ENCODE measurements at places on chromosomes 16 and 17.

DNA sequence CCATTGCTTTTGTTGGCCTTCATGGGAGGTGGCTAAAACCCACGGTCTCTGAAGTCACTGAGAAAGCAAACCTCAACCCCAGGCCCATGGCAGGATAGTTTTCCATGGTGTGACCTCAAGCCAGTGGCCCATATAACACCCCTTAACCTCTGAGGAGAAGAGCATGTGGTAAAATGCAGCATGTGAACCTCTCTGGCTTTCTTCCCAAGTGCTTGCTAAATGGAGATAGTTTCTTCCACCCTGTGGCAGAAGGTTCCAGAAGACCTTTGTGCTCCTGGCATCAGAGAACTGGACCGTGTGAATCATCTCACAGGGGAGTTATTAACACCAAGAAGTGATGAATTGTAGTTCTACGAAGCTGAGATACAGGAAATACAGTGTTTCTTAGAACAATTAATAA lies 47.3 kb downstream of the MYOCD start:
- H3K36me3 ChIP-seq, result no peaks in the 10 kb centered on the region
- H3K27me3 ChIP-seq, result no peaks in the 10 kb centered on the region
- DNase-seq, result no peak
- no peak overlapping the region for H3K27ac ChIP-seq

DNA sequence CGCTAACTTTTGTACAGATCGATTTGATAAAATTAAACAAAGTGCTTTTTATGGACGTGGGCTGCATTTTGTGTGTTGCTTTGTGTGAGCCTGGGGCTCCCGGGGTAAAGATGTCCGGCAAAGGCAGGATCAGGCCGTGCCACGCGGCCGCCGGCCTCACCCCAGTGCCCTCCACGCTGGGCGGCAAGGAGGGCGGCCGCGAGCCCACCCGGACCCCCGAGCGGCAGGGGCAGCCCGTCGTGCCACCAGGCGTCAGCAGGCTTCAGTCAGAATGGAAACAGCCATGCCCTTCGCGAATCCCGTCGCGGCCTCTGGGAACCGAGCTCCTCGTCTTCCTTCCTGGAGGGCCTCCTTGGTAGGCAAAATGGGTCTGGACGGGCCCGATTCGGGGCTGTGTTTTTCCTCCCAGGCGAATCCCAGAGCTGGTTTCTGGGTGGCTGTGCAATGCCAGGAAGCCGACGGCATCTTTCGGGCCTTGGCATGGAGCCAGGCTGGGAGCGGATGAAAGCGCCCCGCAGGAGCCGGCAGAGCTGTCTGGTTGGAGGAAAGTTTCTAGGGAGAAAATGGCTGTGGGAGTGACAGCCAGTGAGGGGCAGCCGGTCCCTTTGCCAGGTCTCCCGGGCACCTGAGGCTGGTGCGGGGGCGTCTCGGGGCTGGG lies 5.5 kb downstream of the SOX8 start:
- no peak overlapping the region for H3K4me3 ChIP-seq
- no peak for DNase-seq
- H3K36me3 ChIP-seq, result no peaks in the 10 kb centered on the region
- peaks cover 16% of the 10 kb centered on the region for H3K4me1 ChIP-seq

DNA sequence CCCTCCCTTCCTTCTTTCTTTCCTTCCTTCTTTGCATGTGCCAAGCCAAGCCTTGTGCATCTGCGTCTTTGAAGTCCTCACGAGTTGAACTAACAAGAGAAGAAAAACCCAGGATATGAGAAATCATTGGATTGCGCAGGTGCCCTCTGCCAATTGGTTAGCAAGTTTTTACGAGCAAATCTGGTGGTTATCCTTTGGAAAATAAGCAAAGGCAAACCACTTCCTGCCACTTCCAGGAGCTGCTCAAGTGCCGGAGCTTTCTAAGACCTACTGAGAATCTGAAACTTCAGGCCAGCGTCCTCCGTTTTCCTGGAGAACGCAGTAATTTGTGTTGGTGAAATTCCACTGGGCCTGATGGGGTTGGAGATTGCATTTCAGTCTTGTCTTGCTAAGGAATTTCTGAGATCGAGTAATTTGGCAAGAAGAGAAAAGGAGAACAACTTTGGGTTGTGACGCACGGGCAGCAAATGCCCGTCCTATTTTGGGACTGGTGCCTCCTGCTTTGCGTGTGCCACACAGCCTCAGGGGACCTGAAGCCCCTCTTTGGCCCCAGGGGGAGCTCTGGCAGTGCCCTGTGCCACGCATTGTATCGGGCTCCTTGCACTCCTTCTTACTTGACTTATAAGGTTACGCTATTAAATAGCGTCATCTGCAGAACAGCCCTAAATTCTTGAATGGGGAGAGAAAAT lies 56.4 kb downstream of the CMIP start:
- H3K27ac ChIP-seq, result peak overlapping the region; percentile 81
- no peak for DNase-seq
- H3K27me3 ChIP-seq, result no peaks in the 10 kb centered on the region
- H3K36me3 ChIP-seq, result no peaks in the 10 kb centered on the region
- peaks cover 55% of the 10 kb centered on the region for H3K4me1 ChIP-seq

DNA sequence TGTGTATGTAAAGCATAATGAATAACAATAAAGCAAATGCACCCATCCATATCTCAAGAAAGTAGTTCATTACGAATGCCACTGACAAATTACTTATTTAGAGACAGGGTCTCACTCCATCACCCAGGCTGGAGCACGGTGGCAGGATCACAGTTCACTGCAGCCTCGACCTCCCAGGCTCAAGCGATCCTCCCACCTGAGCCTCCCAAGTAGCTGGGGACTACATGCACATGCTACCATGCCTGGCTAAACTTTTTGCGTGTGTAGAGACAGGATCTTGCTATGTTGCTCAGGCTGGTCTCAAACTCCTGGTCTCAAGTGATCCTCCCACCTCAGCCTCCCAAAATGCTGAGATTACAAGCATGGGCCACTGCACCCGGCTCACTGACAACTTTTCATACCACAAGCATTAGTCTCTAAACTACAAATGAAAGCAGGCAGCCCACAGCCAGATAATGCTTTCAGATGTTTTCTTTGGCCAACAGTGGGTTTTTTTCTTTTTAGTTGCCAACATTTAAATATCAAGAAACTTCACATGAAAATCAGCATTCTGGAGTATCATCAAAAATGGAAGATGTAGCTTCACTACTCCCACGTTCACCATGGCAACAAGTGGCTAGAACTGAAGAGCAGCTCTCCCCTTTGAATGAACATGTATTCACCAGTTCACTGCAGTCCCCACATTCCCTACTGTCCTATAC lies 7.7 kb downstream of the ARHGAP17 start:
- DNase-seq, result no peak
- peaks cover 78% of the 10 kb centered on the region for H3K4me1 ChIP-seq
- no peak overlapping the region for H3K27ac ChIP-seq
- no peaks in the 10 kb centered on the region for H3K27me3 ChIP-seq
- H3K4me3 ChIP-seq, result no peak overlapping the region

GRCh38 chr17:19945009-19945626 lies 32.5 kb downstream of the AKAP10 start:
- H3K27me3 ChIP-seq, result no peaks in the 10 kb centered on the region
- peaks cover 76% of the 10 kb centered on the region for H3K36me3 ChIP-seq

- H3K4me1 ChIP-seq, result peaks cover 3% of the 10 kb centered on the region
- H3K27ac ChIP-seq, result no peak overlapping the region
- no peaks in the 10 kb centered on the region for H3K36me3 ChIP-seq
- H3K4me3 ChIP-seq, result no peak overlapping the region
These were observed 84.8 kb upstream of the HNF1B start for GRCh38 chr17:37829592-37830123.

- H3K4me1 ChIP-seq, result no peaks in the 10 kb centered on the region
- no peak overlapping the region for H3K4me3 ChIP-seq
- H3K36me3 ChIP-seq, result no peaks in the 10 kb centered on the region
- no peaks in the 10 kb centered on the region for H3K27me3 ChIP-seq
- H3K27ac ChIP-seq, result no peak overlapping the region
These were observed 288.3 kb upstream of the TNRC6C start for GRCh38 chr17:77670173-77670572.

- peak overlapping the region; percentile 66 for H3K27ac ChIP-seq
- H3K36me3 ChIP-seq, result peaks cover 1% of the 10 kb centered on the region
- H3K4me3 ChIP-seq, result peak overlapping the region; percentile 61
These were observed 3.1 kb upstream of the ZNF764 start for GRCh38 chr16:30561089-30561816.

GRCh38 chr17:40705584-40705983 lies 2.0 kb upstream of the KRT24 start:
- no peak overlapping the region for H3K27ac ChIP-seq
- no peak overlapping the region for H3K4me3 ChIP-seq
- no peaks in the 10 kb centered on the region for H3K36me3 ChIP-seq
- H3K27me3 ChIP-seq, result no peaks in the 10 kb centered on the region
- H3K4me1 ChIP-seq, result peaks cover 5% of the 10 kb centered on the region
- no peak for DNase-seq

- H3K36me3 ChIP-seq, result peaks cover 15% of the 10 kb centered on the region
- peaks cover 26% of the 10 kb centered on the region for H3K4me1 ChIP-seq
- no peak for DNase-seq
- no peaks in the 10 kb centered on the region for H3K27me3 ChIP-seq
- peak within 1 kb of the TSS; percentile 95 for H3K27ac ChIP-seq
These were observed at the start of gene PPP4C for GRCh38 chr16:30075503-30076275. Gene PPP4C (plus strand): TSS chr16:30075994. CDS start chr16:30076378, 384 bp downstream.

DNA sequence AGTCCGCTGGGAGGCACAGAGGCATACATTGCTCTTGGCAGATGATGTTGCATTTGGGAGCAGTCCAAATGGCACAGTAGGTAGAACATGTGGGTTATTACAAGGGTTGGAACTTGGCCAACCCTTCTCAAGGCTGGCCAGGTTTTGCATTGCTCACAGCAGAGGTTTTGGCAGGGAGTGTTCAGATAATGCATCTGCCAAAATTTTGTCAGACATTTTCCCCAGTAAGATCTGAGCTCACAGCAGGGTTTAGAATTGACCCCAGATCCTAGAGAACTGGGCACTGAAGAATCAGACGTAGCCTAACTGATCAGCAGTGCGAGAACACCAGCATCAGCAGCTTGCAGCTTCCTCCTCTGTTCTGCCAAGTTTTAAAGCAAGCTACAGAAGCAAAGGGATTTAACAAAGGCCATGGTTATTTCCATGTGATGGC lies 468.8 kb upstream of the KIF2B start:
- no peak overlapping the region for H3K27ac ChIP-seq
- no peaks in the 10 kb centered on the region for H3K36me3 ChIP-seq
- H3K4me3 ChIP-seq, result no peak overlapping the region
- DNase-seq, result no peak

DNA sequence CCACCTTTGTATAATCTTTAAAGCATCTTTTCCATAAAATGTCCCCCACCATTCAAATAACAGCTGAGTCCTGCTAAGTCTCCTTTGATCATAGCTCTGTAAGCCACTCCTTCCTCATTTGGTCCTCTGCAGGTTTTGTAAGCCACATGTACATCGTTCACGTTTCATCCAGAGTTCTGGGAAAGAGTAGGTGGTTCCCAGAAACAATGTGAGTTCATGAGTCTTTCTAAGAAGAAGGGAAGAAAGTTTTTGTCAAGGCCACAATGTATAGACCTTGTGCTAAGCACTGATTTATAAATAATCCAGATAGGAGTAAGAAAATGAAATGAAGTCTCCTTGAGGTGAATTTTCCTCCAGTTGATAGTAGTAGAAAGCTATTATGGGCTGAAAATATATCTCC lies 8.7 kb upstream of the ANKS4B start:
- no peak overlapping the region for H3K27ac ChIP-seq
- H3K4me1 ChIP-seq, result no peaks in the 10 kb centered on the region
- peaks cover 72% of the 10 kb centered on the region for H3K27me3 ChIP-seq
- no peak overlapping the region for H3K4me3 ChIP-seq
- H3K36me3 ChIP-seq, result no peaks in the 10 kb centered on the region

GRCh38 chr17:33596899-33597298 lies 303.8 kb upstream of the ASIC2 start:
- no peak overlapping the region for H3K4me3 ChIP-seq
- H3K27ac ChIP-seq, result no peak overlapping the region
- H3K27me3 ChIP-seq, result no peaks in the 10 kb centered on the region
- no peaks in the 10 kb centered on the region for H3K36me3 ChIP-seq

GRCh38 chr16:50268352-50268751 lies 2.0 kb downstream of the ADCY7 start:
- no peak overlapping the region for H3K27ac ChIP-seq
- DNase-seq, result no peak
- no peaks in the 10 kb centered on the region for H3K36me3 ChIP-seq
- no peaks in the 10 kb centered on the region for H3K27me3 ChIP-seq
- H3K4me1 ChIP-seq, result peaks cover 20% of the 10 kb centered on the region

- DNase-seq, result no peak
- H3K27ac ChIP-seq, result no peak overlapping the region
- H3K27me3 ChIP-seq, result no peaks in the 10 kb centered on the region
- peaks cover 1% of the 10 kb centered on the region for H3K4me1 ChIP-seq
These were observed 6.4 kb upstream of the CMTM3 start for GRCh38 chr16:66598111-66598510.

DNA sequence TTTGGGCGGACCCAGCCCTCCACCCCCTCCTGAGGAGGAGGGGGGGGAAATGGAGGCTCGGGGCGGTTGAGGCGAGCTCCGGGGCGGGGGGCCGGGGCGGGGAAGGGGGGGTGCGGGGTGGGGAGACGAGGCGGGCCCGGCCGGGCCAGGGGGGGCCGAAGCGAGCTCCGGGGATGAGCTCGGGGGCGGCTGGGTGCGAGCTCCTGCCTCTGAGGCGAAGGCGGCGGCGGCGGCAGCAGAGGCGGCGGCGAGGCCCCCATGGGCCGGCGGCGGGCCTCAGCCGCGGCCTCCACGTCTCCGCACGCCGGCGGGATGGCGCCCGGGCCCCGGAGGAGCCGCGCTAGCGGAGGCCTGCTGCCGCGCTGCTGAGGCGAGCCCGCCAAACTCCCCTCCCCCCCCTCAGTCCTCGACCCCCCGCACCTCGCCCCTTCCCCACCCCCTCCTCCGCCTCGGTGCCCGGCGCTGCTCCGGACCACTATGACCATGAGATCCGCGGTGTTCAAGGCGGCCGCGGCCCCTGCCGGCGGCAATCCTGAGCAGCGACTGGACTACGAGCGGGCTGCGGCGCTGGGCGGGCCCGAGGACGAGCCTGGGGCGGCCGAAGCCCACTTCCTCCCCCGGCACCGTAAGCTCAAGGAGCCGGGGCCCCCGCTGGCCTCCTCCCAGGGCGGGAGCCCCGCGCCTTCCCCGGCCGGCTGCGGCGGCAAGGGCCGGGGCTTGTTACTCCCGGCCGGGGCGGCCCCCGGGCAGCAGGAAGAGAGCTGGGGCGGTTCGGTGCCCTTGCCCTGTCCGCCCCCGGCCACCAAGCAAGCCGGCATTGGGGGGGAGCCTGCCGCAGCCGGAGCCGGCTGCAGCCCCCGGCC lies 596 bp downstream of the MSL1 start:
- H3K4me1 ChIP-seq, result peaks cover 19% of the 10 kb centered on the region
- no peak for DNase-seq
- H3K27me3 ChIP-seq, result no peaks in the 10 kb centered on the region

DNA sequence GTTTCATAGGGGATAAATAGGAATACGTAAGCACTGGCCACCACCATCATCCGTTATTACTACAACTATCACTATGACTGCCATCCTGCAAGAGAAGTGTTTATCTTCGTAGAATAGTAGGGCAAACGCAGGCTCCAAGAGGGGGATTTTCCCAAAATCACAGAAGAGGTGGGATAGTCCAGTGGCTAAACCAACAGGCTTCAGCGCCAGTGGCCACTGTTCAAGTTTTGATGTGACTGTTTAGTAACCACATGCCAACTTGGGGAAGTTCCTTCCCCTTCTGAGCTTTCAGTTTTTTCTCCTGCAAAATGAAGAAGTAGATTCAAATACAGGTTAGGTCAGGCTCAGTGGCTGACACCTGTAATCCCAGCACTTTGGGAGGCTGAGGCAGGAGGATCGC lies 60.7 kb upstream of the GRIN2A start:
- H3K27ac ChIP-seq, result no peak overlapping the region
- no peaks in the 10 kb centered on the region for H3K27me3 ChIP-seq
- no peak for DNase-seq
- no peaks in the 10 kb centered on the region for H3K4me1 ChIP-seq

GRCh38 chr17:41620583-41621434 lies 3.6 kb downstream of the KRT17 start:
- no peak overlapping the region for H3K27ac ChIP-seq
- DNase-seq, result no peak
- peaks cover 92% of the 10 kb centered on the region for H3K27me3 ChIP-seq
- peaks cover 14% of the 10 kb centered on the region for H3K4me1 ChIP-seq
- no peak overlapping the region for H3K4me3 ChIP-seq

All from esophagus squamous epithelium (tissue), 5 donors.